ENCODE measurements at places on chromosomes 5 and 9.

DNA sequence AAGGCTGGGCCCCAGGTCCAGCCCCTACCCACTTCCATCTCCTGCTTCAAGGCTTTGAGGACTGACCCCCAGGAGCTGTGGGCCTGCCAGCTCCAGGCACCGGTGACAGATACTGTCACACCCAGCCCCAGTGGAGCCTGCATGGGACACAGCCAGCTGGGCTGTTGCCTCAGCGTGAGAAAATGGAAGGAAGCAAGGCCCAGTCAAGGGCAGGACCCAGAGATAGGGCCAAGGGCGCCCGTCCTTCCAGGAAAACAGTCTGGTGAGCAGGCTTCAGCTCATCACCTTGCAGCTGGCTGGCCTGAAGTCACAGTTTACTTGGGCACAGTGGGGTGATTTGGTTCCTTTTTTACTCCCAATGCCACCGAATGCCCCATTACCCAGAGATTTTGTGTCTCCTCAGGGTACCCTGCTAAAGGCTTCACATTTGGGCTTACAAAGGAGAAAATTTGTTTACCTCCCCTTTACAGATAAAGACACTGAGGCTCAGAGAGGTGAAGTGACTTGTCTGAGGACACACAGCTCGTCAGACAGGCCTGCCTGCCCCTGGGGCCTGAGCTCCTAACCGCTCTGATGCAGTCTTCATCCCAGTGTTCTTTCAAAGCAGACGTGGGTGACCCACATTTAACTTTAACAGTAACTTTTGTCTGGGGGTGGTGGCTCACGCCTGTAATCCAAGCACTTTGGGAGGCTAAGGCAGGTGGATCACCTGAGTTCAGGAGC is 21.5 kb upstream of the WDR38 start:
- no peak for DNase-seq

DNA sequence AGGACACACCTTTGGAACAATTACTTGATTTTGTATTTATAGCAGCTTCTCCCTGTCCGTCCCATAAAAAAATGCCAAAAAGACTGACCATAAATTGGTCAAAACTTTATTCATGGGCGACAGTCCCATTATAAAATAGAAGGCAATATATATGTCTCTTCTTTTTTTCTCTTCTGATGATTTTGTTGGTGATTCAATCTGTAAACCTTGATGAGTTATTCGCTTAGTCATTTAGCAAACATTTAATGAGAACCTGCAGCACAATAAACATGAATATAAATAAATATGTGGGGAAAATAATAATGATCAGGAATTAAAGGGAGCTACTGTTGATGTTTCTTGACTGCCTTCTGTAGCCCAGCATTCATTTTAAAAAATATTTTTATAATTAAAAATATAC is 356.4 kb upstream of the ACTBL2 start:
- DNase-seq, result no peak

- DNase-seq, result no peak
These were observed 957 bp upstream of the PRR16 start for GRCh38 chr5:120463006-120463680.

- no peak for DNase-seq
These were observed 60.7 kb downstream of the SLC1A1 start for GRCh38 chr9:4550777-4551484.

DNA sequence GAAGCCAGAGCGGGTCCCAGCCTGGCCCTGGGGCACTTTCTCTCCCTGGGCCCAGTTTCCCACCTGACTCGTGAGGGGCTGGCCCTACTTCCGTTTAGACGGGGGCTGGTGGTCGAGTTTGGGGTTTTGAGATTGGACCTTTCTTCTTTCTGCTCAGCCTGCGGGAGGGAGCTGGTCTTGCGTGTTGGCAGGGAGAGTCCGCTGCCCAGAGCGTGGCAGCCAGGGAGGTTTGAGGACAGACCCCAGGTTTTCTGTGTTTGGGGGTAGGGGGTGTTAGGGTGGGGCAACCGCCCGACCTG is 6.0 kb upstream of the PITX1 start:
- DNase-seq, result no peak

- no peak for DNase-seq
These were observed 168.0 kb downstream of the AP3B1 start for GRCh38 chr5:78126536-78126935.

DNA sequence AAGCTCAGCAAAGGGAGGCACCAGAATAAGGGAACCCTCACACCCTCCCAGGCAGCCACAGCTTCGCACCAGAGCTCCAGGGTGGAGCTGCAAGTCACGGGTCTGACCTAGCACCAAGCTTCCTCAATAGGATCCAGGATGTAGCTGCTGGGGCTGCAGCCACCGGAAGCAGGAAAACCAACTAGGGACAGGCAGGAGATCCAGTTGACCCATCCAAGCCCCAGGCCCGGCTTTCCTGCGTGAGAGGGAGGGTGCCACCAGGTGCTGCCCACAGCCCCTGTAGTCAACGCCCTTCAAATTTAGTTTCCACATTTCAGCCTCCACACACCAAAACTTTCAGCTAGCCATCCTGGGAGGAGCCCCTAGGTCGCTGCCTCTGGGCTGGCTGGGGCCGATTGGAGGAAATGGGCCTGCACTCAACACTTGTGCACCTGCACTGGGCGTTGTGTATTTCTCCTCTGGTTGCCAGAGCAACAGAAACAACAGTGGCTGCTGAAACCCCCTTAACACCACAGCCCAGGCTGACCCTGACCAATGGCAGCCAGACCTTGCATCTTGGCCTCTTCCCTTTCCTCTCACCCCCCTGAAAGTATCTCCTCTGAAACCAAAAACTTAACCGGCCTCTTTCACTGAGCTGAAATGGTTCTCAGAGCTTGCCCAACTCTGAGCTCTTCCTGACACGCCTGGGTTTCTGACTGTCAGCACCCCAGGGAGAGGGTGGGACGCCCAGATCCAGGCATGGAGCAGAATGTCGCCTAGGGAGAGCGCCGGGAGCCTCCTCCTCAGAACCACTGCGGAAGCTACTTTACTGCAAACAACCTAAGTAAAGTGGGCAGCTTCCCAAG is 226.5 kb upstream of the MAP3K1 start:
- no peak for DNase-seq

- no peak for DNase-seq
These were observed 14.6 kb upstream of the PRR16 start for GRCh38 chr5:120449501-120449900.

- DNase-seq, result no peak
These were observed 134.1 kb downstream of the NPR3 start for GRCh38 chr5:32845171-32845570.

- DNase-seq, result no peak
These were observed 7.5 kb downstream of the OR1K1 start for GRCh38 chr9:122807271-122807900.

GRCh38 chr5:67268231-67269021 is 71.8 kb upstream of the CD180 start:
- DNase-seq, result peak; percentile 72

DNA sequence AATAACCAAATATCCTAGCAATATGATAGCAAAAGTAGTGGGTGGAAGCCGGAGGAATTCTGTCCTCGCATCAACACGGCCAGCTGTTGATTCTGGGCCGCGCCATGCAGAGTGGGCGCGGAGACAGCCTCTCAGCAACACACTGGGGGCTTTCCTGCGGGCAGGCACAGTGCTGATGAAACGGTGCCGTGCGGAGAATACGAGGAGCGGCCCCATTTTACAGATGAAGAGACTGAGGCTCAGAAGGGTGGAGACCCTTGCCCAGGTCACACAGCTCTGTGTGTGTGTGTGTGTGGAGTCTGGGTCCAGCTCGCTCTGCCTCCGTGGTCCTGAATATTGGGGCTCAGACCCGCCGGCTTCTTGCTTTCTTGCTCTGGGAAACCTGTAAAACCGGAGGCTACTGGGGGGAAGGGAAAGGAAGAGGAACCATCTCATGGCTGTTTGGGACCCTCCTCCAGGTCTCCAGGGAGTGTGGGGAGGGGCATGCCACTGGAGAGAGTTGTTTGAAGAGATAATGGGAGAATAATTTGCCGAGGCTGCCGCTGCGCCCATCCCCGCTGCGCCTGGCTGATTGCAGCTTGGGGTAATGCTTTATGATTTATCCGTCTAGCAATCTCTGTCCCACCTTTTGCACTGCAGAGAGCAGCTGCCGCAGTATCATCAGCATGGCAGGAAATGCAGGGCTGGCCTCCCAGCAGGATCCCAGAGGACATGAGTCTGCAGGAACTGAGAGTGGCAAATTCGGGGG is 36.6 kb downstream of the NCS1 start:
- DNase-seq, result peak; percentile 87

Data from SK-N-SH (cell line).